ENCODE measurements at places on chromosomes 12 and 14.

DNA sequence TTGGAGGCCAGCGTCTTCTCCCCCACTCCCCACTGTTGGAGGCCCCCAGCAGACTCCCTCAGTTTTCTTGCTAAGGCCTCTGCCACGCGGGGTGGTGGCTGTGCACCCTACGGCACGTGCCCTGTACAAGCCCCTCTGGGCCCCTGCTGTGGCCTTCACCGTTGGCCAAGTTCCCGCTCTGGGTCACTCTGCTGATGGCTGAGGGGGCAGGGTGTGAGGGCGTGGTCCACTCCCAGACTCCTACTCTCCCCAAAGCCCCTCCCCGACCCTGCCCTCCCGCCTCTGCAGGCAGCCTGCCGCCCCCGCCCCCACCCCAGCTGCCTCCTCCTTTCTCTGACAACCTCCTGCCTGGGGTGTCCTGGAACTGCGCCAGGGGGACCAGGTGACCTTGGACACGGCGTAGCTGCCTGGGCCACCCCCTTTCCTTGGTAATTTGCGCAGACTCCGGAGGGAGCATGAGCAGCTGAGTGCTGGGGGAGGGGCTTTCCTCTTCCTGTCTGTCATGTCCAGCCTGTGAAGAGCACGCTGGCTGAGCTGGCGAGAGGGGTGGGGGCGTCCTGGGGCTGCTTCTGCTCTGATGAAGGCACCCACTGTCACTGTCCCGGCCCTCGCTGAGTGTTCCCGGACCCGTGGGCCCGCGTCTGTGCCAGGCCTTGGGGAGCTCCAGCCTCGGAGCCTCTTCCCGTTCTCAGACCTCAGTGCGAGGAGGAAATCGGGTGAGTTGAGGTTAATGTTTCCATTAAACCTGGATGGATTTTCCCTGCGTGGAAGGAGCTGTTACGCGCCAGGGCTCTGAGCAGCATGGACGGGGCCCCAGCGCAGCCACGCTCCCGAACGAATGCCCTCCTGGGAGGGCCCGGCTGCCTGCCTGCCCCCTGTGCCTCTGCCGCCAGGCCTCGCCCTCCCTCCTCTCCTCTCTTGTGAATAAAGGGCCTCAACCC is 85.0 kb downstream of the KIF26A start:
- DNase-seq = no peak

DNA sequence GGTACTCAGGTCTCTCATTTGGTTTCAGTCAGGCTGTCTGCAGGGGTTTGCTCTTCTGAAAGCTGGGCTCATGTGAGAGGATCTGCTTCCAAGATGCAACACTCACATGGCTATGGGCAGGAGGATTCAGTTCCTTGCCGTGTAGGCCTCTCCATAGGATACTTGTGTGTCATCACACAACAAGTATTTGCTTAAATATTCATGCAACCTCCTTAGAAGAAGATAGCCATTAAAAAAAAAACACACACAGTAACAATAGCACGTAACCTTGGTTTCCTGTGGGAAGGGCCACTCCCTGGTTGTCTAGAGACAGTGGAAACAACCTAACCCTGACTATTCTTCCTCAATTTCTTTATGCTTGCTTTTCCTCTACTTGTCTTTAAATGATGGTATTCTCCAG is 31.8 kb upstream of the CLEC4E start:
- no peak for DNase-seq

DNA sequence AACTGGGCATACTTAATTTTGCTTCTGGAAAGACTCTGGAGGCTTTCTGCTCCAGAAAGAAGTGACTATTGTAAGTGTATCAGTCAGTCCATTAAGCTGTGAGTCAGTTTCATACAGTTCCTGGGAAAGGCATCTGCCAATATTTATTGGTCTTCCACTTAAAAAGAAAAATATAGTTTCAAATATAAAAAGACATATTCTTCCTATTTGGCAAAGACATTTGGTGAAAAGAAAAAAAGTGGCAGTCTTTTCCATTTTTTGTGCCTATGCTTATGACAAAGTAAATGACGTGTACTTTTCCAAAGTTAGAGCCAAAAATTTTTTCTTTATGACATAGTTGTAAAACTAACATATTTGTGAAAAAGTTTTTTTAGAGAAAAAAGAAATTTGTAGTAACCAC is 12.3 kb downstream of the TMEM30B start:
- DNase-seq = no peak

DNA sequence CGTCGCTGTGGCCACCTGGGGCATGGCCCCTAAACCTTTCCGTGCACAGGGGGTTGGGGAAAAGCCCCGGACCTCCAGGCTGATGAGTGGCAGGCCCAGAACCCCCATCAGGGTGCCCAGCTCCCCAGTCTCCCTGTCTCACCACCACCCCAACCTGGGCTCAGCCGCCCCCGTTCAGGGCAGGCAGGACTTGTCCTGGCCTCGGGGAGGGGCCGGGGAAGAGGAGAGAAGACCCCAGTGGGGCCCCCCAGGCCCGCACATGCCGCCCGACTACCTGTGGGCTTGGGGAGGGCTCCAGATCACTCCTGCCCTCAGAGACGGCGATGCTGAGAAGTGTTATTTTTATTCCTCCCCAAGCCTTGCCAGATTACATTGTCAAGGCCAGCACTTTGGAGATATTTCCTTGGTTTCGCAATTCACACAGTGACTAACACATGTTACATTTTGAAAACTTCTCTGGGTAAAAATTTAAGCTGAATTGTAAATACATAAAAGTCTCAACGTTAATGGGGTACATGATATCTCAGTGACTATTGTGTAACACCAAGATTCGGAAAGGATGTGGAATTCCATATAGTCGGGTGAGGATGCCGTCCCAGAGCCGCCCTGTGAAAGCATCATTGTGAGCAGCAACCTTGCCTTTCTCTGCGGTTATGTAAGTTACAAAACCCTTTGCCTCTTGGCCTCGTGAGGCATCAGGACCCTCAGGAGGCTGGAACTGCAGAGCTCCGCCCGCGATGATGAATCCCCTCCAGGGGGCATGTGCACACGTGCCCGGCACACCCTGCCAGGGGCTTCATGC is 85.6 kb upstream of the DIO3 start:
- no peak for DNase-seq

DNA sequence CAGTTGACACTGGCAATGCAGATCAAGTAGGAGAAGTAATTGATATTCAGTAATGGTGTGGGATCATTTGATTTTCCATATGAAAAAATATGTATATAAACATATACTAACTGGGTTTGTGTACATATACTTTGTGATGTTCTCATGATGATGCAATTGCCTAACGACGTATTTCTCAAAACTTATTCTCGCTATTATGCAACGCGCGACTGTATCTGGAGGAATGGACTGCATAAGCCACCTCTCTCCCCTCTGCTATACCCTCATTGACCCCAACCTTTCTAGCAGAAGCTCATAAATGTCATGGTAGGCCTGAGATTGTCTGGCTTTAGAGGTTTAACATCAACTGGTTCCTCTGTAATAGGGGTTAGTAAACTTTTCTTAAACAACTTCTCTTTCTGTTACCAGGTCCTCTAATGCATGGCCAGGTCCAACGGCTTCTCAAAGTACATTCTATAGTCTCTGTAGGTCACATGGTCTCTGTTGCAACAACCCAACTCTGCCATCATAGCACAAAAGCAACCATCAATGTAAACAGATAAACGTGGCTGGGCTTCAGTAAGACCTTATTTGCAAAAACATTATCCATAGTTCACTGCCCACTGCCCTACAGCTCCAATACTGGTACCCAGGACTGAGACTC is 59.3 kb downstream of the FOXN3 start:
- DNase-seq = no peak

DNA sequence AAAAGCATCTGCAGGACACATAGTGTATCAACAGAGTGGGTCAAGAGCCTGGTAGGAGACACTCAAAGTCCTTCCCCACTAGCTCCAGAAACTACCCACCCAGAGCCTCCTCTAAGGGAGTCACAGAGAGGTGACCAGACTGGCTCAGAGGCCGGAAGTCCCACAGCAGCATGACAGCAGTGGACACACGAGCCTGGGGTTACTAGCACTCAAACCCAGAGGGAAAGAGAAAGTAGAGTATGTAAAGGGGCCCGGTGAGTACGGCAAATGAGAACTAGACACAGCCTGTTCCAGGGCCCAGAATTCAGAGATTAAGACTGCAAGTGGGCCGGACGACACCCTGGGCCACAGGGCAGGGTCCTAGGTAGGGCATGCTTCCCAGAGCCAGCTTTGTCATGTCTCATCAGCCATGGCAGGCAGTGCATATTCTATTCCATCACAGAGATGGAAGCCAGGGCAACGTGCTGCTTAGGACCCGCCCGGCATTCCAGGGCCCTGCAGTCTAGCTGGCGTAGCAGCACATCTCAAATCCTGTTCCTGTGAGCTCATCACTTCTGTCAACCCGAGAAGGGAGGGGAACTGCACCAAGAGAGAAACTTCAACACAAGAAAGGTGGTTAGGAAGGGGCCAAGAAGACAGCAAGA is 4.2 kb downstream of the IFFO1 start:
- DNase-seq = no peak

GRCh38 chr14:77864085-77864484 is 64.2 kb downstream of the ADCK1 start:
- DNase-seq = no peak

- DNase-seq = peak; percentile 70
Measured at GRCh38 chr12:53938326-53939140, at the start of gene HOXC13. Gene HOXC13 (plus strand): TSS chr12:53938831. CDS start chr12:53938907, 76 bp downstream.

- no peak for DNase-seq
Measured at GRCh38 chr14:24416254-24416931, 13.1 kb downstream of the CBLN3 start.

- DNase-seq = no peak
Measured at GRCh38 chr14:53957739-53958138, 1.1 kb upstream of the BMP4 start.

- no peak for DNase-seq
Measured at GRCh38 chr12:6326316-6327228, 15.3 kb downstream of the TNFRSF1A start.

DNA sequence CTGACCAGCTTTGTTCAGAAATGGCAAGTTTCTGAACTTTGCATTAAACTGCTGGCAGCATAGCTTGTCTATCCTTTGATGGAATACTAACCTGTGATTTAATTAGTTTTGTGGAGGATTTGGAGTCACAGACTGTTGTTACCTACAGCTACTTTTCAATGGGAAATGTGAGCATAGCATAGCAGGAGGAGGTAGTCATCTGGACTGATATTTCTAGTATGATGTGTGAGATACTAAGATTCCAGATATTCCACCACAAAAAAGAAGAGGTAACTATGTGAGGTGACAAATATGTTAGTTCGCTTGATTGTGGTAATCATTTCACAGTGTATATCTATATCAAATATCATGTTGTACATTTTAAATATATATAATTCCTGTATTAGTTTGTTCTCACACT is 833.0 kb downstream of the SLC6A15 start:
- no peak for DNase-seq

DNA sequence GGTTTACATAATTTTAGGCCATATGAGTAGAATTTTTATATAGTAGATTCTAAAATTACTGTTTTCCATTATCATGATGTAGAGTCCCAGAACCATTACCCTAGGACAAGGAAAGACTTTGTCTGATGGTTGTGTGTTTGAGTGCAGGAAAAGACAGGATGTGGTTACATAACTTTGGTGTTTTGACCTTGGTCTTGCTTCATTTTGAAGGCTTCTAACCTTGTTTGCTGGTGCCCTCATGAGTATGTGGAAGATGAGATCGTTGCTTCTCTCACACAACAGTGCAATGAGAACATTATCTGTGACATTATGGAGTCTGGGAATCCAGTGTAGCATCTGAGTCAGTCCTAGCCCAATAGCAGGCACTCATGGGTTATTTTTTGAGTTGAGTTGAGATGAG is 106.2 kb downstream of the IGF1 start:
- DNase-seq = no peak

DNA sequence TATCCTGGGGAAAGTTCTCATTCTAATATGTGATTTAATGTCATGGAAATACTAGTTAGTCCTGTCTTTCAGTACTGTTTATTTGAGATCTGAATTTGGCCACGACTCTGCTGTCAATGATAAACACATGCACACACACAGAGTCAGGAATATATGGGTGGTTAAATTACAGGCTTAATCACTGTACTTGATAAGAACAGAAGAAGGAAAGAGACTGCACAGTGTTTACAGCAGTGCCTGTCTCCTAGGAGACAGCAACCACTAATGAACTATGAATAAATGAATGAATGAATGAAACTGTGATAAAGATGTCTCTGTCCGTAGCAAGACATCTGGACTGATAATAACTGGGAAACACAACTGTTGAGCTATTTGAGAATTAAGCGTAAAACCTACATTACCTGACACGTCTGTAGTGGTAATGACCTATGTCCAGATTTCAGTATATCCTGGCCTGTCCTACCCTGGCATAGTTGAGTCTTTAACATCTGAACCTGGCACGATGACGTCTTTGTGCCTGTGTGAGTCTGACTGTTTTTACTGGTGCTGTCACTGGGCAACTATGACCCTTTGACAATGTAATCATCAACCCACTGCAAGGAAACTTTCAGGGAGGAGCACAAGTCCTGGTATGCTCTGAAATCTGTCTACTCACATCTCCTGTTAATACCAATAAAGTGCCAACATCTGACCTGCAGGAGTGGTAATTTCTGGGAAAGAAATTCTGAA is 524.6 kb downstream of the TMEM132D start:
- no peak for DNase-seq

GRCh38 chr14:23442721-23443356 is 7.4 kb upstream of the MYH7 start:
- DNase-seq = no peak

- DNase-seq = no peak
Measured at GRCh38 chr14:52235866-52236510, 31.5 kb upstream of the PTGDR start.

- no peak for DNase-seq
Measured at GRCh38 chr14:102991376-102991775, 66.0 kb downstream of the CDC42BPB start.

- DNase-seq = no peak
Measured at GRCh38 chr12:100141666-100141997, 1.0 kb downstream of the BLTP3B start.

- DNase-seq = no peak
Measured at GRCh38 chr12:27537855-27538675, 14.1 kb downstream of the PPFIBP1 start.

- no peak for DNase-seq
Measured at GRCh38 chr12:85831327-85831990, 4.8 kb downstream of the RASSF9 start.

- DNase-seq = no peak
Measured at GRCh38 chr12:39006286-39006685, 100.9 kb upstream of the CPNE8 start.

GRCh38 chr12:9911708-9912107 is 20.5 kb downstream of the CLEC2A start:
- DNase-seq = no peak

DNA sequence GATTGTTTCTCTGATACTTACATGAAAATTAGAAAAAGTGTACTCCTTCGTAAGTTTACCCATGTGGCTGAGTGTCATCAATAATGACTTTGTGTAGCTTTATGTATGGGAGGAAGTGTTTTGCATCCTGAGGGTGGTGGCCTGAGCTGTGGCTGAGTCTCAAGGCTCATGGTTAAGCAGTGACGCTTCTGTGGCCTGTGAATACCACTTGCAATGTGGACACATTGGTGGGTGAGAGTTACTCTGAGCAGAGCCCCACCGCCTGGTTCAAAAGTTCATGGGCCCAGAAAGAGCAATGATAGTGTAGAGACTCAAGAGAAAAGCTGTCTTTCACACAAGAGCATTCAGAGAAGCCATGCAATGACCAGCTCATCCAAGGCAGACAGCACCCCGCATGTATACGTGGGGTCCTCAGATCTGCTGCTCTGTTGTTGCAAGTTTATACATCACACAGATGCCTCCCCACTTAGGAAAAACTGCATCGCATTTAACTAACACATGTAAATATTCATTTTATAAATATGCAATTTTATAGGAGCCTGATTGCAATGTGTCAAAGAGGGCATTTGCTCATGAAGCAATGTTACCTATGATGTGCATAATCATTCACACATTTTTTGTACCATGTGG is 55.1 kb upstream of the FRMD6 start:
- DNase-seq = no peak

Data from germinal center (tissue), 1 donor.